ENCODE measurements at places on chromosomes 1 and 21.

GRCh38 chr1:153572569-153573015, 6.9 kb upstream of the S100A2 start:
- peak; percentile 52 for DNase-seq

- no peak for DNase-seq
Observed at GRCh38 chr1:22728751-22729399, 18.2 kb downstream of the EPHB2 start.

DNA sequence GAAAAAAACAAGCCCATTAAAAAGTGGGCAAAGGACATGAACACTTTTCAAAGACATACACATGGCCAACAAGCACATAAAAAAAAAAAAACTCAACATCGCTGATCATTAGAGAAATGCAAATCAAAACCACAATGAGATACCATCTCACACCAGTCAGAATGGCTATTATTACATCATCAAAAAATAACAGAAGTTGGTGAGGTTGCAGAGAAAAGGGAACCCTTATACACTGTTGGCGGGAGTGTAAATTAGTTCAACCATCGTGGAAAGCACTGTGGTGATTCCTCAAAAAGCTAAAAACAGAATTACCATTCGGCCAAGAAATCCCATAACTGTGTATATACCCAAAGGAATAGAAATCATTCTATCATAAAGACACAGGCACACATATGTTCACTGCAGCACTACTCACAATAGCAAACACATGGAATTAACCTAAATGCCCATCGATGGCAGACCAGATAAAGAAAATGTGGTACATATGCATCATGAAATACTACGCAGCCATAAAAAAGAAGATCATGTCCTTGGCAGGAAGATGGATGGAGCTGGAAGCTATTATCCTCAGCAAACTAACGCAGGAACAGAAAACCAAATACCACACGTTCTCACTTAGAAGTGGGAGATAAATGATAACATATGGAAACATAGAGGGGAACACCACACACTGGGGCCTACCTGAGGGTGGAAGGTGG, 70.1 kb downstream of the INTS7 start:
- no peak for DNase-seq

GRCh38 chr1:102241431-102242338, 245.0 kb upstream of the OLFM3 start:
- DNase-seq: no peak

All from activated CD4-positive, alpha-beta T cell treated with anti-CD3 and anti-CD28 coated beads, Interleukin-2, amount 50 U/mL, for 1 hour (primary cell).